Activated CD8-positive, alpha-beta T cell treated with anti-CD3 and anti-CD28 coated beads, Interleukin-2, amount 10 ng/mL, durations not matched to agents 7 days and 5 days (primary cell): ENCODE measurements at places on chromosomes 4 and X. TPM values are rescaled to one million over a fixed set of nuclear protein-coding genes. Genes with fewer than 3 reads are reported as not detected.

DNA sequence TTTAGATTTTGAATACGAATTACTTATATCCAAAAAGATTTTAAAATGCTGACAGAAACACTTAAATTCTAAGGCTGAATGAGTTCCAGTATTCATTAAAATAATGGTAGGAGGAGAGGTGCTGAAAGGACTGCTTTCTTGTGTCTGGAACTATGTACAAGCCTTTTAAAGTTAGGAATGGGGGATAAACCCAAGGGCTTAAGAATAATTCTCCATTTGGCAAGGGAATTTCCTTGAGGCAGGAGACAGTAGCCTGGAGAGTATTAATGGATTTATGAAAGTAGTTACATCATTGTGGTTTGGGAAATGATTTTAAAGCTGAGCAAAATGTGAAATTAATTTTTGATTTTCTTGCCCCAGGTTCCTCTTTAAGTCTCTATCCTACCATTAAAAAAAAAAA is 266.5 kb upstream of the KCNIP4 start:
- DNase-seq: no peak

DNA sequence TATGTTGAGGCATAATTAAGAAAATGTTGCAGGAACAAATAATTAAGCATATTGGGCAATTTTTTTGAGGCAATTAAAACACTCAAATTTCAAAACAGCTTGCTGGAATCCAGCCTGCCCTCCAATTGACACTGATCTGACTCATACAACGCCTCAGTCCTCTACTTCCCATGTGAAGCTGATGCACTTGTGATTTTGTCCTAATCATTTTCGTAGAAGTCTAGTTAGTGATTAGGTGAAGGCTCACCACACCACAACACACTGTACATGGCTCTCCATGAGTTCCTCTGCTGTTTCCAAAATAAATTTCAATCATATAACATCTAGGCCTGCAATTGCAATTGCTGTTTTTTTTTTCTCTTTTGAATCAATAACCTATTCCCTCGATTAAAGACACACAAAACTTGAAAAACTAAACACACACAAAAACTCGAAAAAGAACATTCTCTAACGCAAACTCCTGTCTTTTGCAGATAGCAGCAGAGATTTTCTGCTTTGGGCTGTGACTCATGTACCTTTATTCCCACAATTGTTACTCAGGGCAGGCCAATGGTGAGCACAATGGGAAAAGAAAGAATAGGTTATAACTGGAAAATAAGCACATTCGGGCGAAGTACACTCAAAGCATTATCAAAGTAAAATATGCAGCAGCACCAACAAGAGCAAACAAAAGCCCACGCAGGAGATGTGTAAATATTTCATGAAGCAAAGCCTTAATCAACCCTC is 1.7 kb downstream of the GPRIN3 start:
- DNase-seq: peak; percentile 43

GRCh38 chr4:114998316-114998715 is 115.1 kb downstream of the NDST4 start:
- no peak for DNase-seq

DNA sequence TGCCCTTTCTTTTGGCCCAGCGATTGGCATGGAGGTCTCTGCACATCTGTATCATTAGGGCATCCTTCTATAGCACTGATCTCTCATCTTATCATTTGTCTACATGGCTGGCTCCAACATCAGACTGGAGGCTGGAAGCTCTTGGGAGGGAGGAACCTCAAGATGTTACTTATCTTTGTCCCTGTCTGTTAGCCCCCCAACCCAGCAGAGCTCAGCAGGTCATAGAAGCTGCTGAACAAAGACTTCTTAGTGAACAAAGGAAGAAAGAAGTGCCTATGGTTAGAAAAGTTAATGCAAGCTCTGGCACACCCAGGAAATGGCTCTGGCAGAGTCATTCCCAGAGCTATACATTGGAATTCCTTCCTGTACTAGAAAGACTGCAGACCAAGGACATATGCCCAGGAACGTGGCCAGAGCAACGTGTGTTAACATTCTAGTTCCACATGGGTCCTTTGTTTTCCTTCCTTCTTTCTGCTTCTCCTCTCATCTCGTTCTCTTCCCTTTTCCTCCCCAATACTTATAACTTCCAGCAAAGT is 74.0 kb downstream of the SEL1L3 start:
- DNase-seq: no peak

Gene MAGEA9B
- total RNA-seq: not detected

- DNase-seq: no peak
These were observed 241.4 kb downstream of the RASL11B start for GRCh38 chr4:53103481-53103880.

GRCh38 chrX:154546354-154547244 is at the start of gene G6PD:
G6PD (minus strand) TSS chrX:154546846; CDS start chrX:154546155, 691 bp downstream.
- DNase-seq: peak; percentile 81

DNA sequence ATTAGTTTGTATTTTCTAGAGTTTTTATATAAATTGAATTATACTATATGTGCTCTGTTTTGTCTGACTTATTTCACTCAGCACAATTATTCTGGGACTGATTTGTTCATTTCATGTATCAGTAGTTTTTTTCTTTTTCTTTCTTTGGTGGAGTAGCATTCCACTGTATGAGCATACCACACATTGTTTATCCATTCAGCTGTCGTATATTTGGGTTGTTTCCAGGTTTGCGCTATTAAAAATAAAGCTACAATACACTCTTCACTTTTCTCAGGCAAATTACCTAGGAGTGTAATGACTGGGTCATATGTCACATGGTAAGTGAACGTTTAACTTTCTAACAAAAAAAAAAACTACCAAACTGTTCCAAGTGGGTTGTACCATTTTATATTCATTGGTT is 9.6 kb upstream of the OTUD4 start:
- no peak for DNase-seq

GRCh38 chrX:46573892-46574773 is 568 bp downstream of the CHST7 start:
- peak; percentile 81 for DNase-seq

- no peak for DNase-seq
These were observed 763.5 kb upstream of the FRG1 start for GRCh38 chr4:189177130-189177529.

GRCh38 chr4:115154826-115155225 is 41.4 kb upstream of the NDST4 start:
- DNase-seq: no peak

Gene LGI2
- total RNA-seq: not detected

DNA sequence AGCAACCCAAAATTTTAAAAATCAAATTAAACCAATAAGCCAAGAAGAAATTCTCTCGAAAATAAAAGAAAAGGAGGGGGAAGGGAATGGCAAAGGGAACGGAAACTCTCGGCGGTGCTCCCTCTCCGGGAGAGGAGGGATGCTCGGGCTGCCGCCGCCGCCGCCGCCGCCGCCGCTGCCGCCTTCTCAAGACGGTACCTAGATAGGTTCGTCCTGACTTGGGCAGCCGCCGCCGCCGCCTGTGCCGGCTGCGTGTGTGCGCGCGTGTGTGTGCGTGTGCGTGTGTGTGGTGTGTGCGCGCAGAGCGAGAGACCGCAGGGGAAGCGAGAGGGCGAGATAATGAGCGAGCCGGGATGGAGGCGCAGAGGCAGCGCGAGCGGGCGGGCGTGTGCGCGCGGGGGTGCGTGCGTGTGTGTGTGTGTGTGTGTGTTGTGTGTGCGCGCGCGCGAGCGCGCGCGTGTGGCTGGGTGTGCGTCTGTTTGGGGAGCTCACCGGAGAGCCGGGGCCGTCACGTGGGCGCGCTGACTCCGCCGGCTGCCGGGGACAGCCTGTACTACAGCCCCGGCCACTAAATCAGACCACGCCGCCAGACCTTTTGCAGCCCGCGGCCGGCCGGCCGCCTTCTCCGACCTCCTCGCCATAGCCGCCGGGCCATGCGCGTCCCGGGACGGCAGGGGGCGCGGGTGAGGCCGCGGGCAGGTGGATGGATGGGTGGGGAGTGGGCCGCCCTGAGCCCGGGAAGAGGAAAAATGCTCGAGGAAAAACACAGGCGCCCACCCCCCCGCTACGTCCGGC is 111.6 kb downstream of the DHX15 start:
- DNase-seq: peak; percentile 60

- DNase-seq: no peak
These were observed 23.5 kb downstream of the KLHL8 start for GRCh38 chr4:87196927-87197326.

Gene NAP1L2
- 0.81 TPM for total RNA-seq

GRCh38 chrX:15293451-15293850 is 22.0 kb downstream of the ASB11 start:
- DNase-seq: no peak

Gene MFAP3L
- total RNA-seq: 0.03 TPM

Gene CENPVL1
- total RNA-seq: not detected

- DNase-seq: no peak
These were observed 124.4 kb downstream of the CPE start for GRCh38 chr4:165502916-165503907.

Gene FGFBP2
- total RNA-seq: 12.0 TPM

Gene SERPINA7
- total RNA-seq: not detected

DNA sequence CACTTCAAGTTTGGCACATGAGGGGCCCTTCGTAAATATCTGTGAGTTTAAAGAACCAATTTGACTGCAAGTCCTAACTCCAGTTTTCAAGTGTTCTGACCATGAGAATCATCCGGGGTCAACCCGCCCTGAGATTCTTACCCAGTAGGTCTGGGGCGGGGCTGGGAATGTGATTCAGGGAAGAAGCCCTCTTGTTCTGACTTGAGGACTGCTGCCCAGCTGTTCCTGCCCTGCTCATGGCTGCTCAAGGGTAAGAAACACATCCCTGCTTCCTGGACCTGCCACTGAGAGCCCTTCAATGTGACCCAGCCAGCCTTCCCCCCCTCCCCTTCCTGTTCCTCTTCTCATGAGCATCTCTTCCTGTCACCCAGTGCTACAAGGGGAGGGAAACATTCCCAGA is 92.7 kb upstream of the PGRMC2 start:
- no peak for DNase-seq

DNA sequence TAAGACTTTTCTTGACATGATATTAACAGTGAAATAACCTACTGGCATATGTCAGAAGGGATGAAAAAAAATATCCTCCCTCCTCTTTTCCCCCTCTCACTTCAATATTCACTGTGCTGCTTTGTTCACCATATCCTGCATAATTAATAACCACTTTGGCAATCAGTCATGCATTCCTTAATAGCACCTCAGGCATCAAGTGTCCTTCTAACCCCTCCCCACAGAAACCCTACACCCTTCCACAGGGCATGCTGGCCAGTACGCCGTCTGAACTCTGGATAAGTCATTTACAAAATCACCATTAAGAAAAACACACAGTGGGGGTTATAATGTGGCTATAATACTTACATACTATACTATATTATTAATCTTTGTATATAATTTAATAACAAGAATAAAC is 165.9 kb downstream of the PDGFC start:
- DNase-seq: no peak

DNA sequence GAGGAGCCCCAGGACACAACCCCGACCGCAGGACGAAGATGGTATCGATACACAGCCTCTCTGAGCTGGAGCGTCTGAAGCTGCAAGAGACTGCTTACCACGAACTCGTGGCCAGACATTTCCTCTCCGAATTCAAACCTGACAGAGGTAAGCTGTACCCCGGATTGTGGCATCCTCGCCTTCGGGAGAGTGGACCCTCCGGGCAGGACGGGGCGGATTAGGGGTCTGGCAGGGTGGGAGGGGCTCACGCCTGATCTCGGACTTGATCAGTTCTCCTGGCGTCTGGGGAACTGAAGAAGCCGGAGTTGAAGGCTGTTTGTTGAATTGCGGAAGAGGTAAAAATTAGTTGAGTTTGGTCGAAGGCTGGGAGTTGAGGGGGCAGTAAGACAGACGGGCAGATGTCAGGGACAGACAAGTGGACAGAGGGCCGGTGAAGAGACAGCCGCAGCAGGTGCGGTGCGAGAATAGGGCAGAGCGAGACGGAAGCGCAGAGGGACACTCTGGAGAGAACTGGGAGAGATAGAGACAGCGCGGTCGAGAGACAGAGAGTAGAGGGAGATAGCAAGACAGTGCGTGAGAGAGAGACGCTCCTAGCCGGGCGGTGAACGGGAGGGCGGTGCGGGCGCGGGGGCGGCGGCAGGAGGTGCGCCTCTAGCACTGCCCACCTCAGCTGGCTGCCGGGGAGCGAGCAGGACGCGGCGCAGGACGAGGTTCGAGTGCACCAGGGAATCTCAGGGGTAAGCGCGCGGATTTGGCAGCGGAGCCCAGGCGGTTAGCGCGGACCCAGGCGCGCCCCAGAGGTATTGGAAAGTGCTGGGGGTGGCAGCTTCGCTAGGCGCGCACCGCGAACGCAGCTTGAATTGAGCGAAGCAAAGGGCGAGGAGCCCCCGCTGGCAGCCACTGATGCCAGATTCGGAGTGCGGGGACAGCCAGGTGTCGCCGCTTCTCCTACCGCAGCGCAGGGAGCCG is 23.9 kb downstream of the ARHGAP36 start:
- no peak for DNase-seq

GRCh38 chr4:21991050-21991449 is 42.5 kb upstream of the KCNIP4 start:
- DNase-seq: no peak

DNA sequence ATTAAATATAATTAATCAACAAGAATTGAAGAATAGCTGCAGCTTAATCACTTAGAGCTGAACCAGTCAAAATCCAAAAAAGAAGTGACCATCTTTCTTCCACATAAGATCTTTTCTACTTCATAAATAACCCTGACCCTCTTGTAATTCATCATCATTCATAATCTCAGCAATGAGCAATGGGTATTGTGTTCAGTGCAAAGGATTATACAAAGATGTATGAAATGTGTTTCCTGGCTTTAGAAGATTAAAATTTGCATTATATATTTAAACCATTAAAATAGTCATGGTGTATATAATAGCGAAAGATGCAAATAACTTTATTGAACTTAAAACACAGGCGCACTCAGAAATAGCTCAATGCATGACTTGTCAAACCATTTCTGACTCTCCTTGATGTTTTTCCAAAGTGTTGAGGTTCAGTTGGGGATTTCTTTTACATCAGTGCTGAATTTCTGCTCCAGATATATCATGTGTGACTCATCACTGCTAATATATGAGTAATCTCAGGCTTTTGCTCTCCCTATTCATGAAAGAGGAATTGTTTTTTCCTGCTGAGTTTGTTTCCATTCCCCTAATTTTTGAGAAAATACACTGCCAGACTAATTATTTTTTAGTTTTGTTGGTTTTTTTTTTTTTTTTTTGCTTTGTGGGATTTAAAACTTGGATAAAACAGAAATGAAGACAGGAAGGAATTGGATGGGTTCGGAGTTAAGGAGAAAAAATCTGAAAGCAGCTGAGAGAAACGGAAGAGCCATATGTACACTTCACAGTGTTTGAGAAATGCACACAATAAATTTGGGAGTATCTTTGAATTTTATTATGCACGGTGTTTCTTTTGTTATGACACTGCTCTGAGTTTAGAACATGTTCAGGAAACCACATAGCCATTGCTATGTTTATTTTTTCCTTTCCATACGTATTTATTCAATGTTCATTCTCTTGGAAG is 290.1 kb upstream of the PCDH7 start:
- no peak for DNase-seq
